ENCODE measurements at places on chromosomes 7 and 10. TPM values are rescaled to one million over a fixed set of nuclear protein-coding genes. Genes with fewer than 3 reads are reported as not detected.

- H3K36me3 ChIP-seq: no peaks in the 10 kb centered on the region
- no peak overlapping the region for H3K27ac ChIP-seq
- DNase-seq: no peak
- H3K27me3 ChIP-seq: no peaks in the 10 kb centered on the region
- H3K4me1 ChIP-seq: peaks cover 15% of the 10 kb centered on the region
- H3K4me3 ChIP-seq: no peak overlapping the region
Observed at GRCh38 chr10:103839872-103840739, 15.3 kb downstream of the SH3PXD2A start.

GRCh38 chr10:129330211-129330610, 136.8 kb upstream of the MGMT start:
- H3K4me3 ChIP-seq: no peak overlapping the region
- no peaks in the 10 kb centered on the region for H3K4me1 ChIP-seq
- no peaks in the 10 kb centered on the region for H3K36me3 ChIP-seq
- DNase-seq: no peak
- H3K27ac ChIP-seq: no peak overlapping the region

GRCh38 chr7:51732951-51733350, 416.3 kb upstream of the COBL start:
- no peaks in the 10 kb centered on the region for H3K27me3 ChIP-seq
- no peak for DNase-seq
- H3K36me3 ChIP-seq: no peaks in the 10 kb centered on the region
- H3K27ac ChIP-seq: no peak overlapping the region
- no peak overlapping the region for H3K4me3 ChIP-seq
- no peaks in the 10 kb centered on the region for H3K4me1 ChIP-seq

- H3K4me1 ChIP-seq: peaks cover 20% of the 10 kb centered on the region
- H3K36me3 ChIP-seq: no peaks in the 10 kb centered on the region
- H3K27ac ChIP-seq: no peak overlapping the region
- DNase-seq: no peak
Observed at GRCh38 chr7:47452295-47452694, 129.6 kb downstream of the TNS3 start.

FRAT1 gene
- 6.1 TPM for total RNA-seq

DNA sequence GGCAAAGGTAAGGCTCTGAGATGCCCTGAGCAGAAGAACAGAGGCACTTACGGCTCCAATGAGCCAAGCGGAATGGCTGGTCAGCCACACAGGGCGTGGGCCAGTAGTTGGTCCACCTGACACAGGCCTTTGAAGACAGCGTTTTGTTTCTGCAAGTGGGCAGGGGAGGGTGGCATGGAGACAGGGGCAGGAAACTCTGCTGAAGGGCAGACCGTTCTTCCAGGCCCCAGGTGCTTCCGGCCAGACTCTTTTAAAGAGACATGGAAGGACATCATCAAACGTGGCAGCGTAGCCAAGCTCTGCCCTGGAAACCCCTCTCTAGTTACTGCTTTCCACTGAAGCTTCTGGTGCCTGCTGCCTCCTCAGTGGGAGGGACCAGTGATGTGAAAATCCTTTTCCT, 77.5 kb upstream of the KMT2E start:
- H3K4me1 ChIP-seq: no peaks in the 10 kb centered on the region
- no peaks in the 10 kb centered on the region for H3K36me3 ChIP-seq
- no peaks in the 10 kb centered on the region for H3K27me3 ChIP-seq
- no peak overlapping the region for H3K4me3 ChIP-seq

IL2RA gene
- 0.13 TPM for total RNA-seq
